NCI-H1694 treated with DMSO at 0.1 percent for 48 hours (cell line): ENCODE measurements at places on chromosomes 16 and 17.

DNA sequence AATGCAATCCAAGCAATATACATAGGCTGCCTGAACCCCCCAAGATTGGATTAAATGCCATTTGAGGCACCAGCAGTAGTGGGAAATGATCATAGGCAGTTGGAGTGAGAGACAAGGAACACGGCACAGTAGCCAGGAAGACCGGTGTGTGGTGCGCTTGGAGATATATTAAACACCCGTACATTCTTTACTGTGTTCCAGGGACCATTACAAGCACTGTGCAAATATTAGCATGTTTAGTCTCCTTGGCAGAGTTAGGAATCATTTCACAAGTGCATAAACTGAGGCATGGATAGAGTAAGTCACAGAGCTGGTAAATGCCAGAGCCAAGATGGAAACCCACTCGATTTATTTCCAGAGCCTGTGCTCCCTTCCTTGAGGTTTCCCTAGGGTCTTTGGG lies 31.1 kb upstream of the TNRC6A start:
- DNase-seq: no peak

DNA sequence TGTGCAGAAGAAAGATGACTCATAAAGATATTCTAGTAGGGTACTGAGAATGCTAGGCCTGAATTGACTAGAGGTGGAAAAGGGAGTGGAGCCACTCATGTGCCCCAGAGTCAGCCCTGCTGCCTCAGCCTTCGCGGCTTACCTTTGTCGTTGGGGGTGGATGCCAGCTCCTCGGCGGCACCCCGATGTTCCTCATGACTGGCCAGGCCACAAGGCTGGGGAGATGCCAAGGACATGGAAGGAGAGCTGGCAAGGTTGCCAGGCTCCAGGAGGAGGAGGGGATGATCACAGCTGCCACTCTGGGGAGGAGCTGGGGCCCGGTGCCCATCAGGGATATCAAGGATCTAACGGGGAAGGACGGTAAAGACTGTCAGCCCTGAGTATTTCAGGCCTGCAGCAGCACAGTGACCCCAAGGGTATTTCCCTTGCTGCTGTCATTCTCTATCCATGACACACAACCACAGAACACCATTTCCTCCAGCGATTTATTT lies 9.7 kb upstream of the SLC35B1 start:
- no peak for DNase-seq

DNA sequence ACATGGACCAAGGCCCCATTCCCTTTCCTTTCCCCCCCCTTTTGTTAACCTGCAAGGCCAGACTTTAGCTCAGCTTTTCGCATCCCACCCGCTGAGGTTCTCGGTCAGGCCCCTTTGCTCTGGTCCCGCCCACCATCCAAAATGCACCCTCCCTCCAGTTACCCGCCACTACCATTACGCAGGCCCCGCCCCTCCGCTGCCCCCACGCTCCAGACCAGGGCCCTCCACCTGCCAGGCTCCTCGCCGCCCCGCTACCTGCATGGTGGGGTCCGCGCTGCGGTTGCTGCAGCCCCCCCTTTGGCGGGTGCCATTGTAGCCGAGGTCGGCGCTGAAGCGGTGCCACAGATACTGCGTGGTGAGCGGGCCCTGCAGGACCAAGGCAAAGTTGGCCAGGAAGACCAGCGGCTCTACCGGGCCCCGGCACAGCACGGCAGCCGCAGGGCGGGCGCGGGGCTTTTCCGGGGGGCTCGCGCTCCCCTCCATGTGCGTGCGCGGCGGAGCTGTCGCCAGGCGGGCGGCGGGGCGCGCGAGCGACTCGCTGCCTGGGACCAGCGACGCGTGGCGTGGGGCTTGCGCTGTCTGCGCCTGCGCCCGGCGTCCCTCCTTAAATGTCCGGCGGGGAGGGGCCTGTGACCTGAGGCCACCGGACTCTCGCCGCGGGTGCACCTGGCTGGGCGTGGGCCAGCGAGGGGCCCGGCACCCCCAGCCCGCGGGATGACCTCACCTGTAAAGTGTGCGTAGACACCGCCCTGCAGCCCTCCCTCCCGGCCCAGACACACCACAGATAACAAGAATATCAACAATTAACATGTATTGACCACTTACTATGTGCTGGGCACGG lies at the start of gene SLC46A1:
Gene SLC46A1 (minus strand): TSS at position 581 of the 841 bp plus-strand sequence. CDS start 98 bp downstream, at position 483.
- peak; percentile 45 for DNase-seq

DNA sequence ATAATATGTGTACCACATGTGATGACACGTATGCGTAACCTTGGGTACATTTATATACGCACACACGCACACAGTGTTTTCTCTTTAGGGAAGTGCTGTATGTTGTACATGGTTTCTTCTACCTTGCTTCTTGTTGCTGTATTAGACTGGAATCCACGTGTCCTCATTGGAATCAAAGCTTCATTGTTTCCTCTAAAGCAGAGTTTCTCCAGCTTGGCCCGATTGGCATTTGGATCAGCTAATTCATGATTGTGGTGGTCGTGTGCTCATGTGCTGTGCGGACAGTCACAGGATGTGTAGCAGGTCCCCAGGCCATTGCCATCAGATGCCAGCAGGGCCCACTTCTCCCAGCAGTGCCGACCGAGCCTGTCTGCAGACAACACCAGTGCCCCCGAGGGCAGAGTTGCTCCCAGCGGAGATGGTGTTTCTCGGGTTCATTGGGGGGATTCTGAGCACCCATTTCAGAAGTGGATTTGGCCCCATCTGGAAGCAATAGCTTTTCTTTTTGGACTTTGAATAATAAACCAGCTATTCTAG lies 148.4 kb downstream of the RPTOR start:
- no peak for DNase-seq

GRCh38 chr16:67249178-67250044 lies 632 bp downstream of the SLC9A5 start:
- no peak for DNase-seq

DNA sequence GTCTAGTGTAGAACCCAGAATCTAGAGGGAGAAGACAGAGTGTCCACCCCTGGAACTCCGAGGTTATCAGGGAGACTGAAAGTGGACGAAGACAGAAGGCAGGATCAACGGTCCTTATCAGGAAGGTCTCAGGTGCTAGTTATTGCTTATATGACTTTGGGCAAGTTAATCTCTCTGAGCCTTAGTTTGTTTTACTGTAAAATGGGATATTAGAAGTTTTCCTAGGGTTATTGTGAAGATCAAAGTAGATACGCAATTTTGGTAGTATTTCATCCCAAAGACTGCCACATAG lies 1.2 kb downstream of the RNF167 start:
- DNase-seq: no peak

DNA sequence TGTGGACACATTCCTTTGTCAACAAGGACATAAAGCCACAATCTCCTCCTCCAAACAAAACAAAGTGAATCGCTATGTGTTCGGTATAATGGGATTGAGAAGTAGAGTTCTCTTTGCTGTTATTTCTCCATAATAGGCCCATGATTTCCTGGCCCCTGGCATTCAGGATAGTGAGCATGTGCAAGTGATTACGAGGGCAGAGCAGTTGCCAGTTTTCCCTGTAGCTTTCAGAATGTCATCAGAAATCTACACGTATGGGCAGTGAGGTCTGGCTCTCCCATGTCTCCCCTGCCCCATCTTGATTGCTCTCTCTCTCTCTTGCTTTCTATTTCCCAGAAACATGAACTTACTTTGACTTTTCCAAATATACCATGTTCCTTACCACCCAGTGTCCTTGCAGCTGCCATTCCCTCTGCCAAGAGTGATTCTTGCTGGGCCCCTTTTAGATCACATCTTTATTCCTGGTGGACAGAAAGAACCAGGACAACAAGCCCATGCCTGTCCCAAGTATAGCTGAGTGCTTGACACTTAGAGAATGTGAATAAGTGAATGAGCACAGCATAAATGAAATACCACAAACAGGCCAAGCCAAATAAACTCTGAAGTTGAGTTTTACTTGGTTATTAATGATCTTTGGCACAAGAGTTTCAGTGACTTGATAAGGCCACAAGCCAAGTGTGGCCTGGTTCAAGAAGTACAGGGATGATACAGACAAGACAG lies 273.1 kb downstream of the CDH13 start:
- no peak for DNase-seq

- DNase-seq: no peak
These were observed 1.0 kb downstream of the UTP4 start for GRCh38 chr16:69133373-69133954.

GRCh38 chr16:89917773-89918452 lies 749 bp upstream of the MC1R start:
- DNase-seq: no peak

DNA sequence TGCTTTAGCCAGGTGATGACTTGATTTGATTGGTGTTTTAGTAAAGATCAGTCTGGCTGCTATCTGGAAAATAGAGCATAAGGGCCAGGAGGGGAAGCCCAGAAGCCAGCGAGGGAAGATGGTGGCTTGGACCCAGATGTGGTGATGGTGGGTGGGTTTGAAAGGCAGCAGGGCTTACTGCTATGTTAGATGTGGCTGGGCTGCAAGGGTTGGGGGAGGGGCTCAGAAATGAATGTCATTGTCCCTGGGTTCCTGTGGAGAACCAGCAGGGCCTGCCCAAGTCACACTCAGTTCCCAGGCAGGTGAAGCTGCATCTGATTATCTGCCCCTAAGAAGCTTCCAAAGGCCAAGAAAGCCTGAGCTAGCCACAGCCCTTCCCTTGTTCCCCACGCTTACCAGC lies 71.7 kb upstream of the BRD7 start:
- DNase-seq: no peak

DNA sequence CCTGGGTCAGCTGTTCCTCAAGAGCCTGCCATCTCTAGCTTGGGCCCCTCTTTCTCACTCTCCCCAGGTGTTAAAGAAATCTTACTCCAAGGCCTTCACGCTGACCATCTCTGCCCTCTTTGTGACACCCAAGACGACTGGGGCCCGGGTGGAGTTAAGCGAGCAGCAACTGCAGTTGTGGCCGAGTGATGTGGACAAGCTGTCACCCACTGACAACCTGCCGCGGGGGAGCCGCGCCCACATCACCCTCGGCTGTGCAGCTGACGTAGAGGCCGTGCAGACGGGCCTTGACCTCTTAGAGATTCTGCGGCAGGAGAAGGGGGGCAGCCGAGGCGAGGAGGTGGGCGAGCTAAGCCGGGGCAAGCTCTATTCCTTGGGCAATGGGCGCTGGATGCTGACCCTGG lies 6.8 kb downstream of the CNP start:
- DNase-seq: no peak

- no peak for DNase-seq
These were observed 20.6 kb downstream of the CHAD start for GRCh38 chr17:50447870-50448595.

DNA sequence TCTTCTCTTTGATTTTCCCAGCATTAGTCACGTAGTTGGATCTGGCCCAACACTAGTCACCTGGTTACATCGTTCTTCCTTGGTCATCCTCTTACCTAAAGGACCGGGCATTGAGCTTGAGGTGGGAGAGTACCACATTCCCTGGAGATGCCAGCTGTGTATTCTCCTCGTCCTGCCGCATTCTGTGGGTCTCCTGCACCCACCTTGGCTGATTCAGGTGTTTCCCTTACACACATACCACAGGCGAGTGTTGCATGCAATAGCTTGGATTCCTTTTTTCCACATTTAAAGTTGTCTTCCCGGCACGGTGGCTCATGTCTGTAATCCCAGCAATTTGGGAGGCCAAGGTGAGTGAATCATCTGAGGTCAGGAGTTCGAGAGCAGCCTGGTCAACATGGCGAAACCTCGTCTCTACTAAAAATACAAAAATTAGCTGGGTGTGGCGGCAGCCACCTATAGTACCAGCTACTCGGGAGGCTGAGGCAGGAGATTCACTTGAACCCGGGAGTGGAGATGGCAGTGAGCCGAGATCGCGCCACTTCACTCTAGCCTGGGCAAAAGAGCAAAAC lies 21.6 kb upstream of the CLEC18C start:
- DNase-seq: no peak

DNA sequence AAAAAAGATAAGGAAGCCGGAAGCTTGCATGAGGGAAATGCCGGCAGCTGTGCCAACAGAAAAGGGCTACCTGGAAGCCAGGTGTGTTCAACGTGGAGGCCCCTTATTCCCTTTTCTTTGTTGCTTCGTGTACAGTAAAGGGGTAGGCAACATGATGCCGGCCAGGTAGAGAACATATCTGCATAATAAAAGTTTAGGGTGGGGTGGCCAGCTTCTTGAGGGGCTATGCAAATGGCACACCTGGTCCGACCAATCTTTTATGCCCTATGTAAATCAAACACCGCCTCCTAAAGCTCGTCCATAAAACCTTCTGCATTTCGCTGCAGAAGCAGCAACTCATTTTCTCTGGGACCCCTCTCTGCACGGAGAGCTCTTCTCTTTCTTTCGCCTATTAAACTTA lies 911.6 kb downstream of the KCNJ2 start:
- DNase-seq: no peak

GRCh38 chr17:19369846-19370492 lies 7.4 kb upstream of the B9D1 start:
- DNase-seq: no peak

DNA sequence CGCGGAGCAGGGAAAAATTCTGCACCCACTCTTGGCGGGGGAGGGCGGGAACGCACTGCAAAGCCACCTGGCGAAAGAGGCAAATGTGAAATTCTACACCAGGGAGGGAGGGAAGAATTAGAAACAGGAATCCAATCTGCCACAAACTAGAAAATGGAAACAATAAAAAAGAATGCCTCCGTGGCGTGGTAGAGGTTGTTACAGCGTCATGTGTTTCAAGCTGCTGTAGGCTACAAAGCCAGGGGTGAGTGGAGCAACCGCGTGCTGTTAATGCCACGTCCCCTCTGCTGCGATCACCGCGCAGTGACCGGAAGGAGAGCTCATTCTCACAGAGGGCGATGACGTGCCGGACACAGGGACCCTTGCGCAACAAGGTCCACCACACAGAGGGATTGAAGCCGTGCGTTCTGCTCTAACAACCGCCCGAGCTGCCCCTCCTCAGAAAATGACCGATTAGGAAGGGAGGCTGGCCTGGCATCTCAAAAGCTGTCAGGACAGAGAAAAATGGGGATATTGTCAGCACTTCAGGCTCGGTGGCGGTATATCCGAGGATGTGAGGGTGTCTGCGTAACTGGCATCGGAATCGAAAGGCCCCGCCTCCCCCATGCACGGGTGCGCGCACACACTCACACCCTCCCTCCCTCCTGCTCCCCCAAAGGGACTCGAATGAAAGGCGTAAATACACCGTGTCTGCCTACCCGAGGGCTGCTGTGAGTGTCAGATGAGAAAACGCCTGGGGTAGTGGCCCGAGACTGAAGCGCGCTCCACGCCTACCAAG lies 70.8 kb upstream of the TNRC6C start:
- peak; percentile 72 for DNase-seq

- no peak for DNase-seq
These were observed 60.0 kb downstream of the USP22 start for GRCh38 chr17:20982589-20983358.
